ENCODE measurements at places on chromosomes 3 and 15.

- DNase-seq: no peak
Observed at GRCh38 chr3:30140356-30141075, 465.9 kb upstream of the TGFBR2 start.

GRCh38 chr15:66063147-66063546 lies 190.4 kb downstream of the MEGF11 start:
- DNase-seq: no peak

DNA sequence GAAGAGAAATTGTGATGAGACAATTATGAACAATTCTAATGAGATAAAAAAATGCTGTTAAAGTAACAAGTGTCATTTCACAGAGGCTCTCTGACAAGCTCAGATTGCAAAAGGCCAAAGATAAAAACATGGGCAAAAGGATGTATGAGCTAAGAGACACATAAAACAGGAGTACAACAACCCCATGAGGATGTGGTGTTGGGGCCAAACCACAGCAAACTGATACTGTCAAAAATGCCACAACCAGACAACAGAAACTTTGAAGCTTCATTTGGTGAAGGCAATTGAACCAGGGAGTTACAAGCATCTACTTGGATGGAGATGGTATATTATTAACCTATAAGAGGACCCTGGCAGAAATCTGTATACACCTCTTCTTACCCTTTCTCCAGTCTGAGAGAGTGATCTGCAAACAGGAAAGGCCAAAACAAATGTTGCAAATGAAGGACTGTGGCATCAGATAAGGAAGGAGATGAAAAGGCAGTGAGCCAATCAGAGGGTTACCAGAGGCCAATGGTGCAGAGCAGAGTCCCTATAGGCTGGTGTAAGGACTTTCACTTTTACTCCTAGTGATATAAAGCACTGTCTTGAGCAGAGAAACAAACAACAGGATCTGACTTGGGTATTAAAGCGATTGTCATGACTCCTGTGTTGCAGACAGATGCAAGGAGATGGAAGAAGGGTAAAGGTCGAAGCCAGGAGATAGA lies 659.0 kb downstream of the NTRK3 start:
- peak; percentile 6 for DNase-seq

GRCh38 chr3:54146506-54147239 lies 24.3 kb downstream of the CACNA2D3 start:
- DNase-seq: no peak

DNA sequence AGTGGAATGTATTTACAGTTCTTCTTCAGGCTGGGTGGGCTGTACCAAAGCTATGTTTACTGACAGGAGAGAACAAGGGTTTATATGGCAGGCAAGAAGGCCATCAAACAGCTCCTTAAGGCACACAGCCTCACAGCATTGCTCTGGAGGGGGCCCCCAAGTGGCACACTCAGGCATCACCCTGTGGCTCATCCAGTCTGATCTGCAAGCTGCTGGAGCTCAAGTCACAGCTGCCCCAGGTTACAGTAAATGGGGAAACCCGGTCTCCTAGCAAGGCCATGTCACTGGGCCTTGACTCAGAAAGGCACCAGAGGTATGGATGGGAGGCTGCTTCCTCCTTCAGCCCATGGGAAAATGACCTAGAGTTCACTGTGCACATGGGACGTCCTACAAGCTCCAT lies 67.5 kb downstream of the TFG start:
- no peak for DNase-seq

GRCh38 chr3:12932347-12932746 lies 91.0 kb upstream of the RPL32 start:
- DNase-seq: no peak

Data from stimulated activated CD4-positive, alpha-beta T cell treated with anti-CD3 and anti-CD28 coated beads, Interleukin-4, amount 100 ng/mL, for 24 hours (primary cell).